ENCODE measurements at places on chromosomes 11 and 22. TPM values are rescaled to one million over a fixed set of nuclear protein-coding genes. Genes with fewer than 3 reads are reported as not detected.
A peak's percentile ranks its signal among the peaks of the same experiment; 100 is the strongest.

Gene KCNJ11
- 1.6 TPM for polyA plus RNA-seq

Gene LSP1
- 47.0 TPM for polyA plus RNA-seq

Gene CHEK2
- 17.1 TPM for polyA plus RNA-seq

Gene MMP12
- polyA plus RNA-seq, result 0.60 TPM

Gene HEPACAM
- not detected for polyA plus RNA-seq

Gene TMEM184B
- polyA plus RNA-seq, result 90.0 TPM

Gene GLB1L3
- not detected for polyA plus RNA-seq

GRCh38 chr11:74493791-74494630 lies 487 bp upstream of the LIPT2 start:
- no peak for DNase-seq

DNA sequence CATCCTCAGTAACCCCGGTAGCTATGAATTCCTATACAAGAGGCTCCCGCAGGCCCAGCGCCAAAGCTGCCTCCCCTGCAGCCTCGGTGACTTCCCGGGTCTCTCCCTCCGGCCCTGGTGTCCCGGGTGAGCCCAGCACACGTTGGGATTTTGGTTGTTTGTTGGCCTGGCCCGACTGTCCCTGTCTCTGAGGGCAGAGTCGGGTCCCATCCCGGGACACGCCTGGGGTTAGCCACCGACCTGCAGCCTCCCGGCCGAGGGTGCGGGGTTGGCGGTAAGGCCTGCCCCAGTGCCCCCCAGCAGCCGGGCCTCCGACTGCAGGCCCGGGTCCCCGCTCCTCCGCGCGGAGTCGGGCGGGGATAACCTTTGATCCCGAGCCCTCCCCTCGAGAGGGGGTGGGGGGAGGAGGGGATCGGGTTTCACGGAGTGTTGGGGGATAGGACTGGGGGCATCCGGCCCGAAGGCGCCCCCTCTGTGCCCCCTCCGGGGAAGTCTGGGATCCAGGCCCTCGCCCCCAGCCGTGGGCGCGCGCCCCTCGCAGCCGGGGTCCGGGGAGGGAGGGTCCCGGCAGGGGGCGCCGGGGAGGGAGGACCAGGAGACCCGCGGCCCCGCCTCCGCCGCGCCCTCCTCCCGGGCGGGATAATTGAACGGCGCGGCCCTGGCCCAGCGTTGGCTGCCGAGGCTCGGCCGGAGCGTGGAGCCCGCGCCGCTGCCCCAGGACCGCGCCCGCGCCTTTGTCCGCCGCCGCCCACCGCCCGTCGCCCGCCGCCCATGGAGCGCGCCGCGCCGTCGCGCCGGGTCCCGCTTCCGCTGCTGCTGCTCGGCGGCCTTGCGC lies at the start of gene FBLN1:
Gene FBLN1, plus strand, starts transcription at position 669 of the 835 bp plus-strand sequence. Its CDS starts 103 bp downstream, at position 772.
- DNase-seq, result peak; percentile 83

DNA sequence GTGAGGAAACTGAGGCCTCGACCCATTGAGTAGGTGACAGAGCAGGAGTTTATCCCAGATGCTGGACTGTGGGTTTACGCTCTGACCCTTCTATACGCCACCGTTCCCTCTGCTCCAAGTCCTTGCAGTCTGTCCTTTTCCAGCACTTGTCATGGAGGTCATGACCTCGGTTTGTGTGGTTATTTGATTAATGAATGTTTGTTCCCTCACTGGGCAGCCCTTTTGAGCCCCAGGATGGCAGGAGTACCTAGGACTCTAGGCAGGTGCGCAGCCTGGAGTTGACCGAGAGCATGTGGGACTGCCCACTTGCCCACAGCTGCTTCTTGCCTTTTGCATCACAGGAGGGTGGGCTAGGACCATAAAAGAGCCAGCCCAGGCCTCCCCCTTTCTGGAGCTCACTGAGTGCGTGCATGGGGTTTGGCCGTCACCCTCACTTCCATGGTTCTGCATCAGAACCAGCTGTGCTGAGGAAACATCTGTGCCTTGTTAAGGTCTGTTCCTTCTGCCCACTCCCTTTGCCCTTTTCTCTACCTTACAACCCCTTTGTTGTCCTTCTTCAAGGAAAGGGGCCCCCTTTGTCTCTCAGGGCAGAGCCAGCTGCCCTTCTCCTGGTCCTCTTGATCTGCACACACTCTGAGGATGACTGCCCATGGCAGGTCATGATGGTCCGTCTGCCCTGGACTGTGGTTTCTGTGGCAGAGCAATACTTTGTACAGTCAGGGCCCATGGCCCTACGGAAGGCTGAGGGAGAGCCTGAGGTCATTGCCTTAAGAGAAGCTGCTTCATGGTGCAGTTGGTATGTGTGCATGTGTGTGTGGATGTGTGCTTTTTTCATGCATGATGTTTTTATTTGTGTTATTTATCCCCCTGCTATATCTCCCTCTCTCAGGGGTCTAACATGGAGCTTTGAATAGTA lies 38.2 kb downstream of the BMAL1 start:
- DNase-seq, result no peak

GRCh38 chr11:134124660-134125451 lies 56.0 kb downstream of the JAM3 start:
- peak; percentile 61 for DNase-seq

DNA sequence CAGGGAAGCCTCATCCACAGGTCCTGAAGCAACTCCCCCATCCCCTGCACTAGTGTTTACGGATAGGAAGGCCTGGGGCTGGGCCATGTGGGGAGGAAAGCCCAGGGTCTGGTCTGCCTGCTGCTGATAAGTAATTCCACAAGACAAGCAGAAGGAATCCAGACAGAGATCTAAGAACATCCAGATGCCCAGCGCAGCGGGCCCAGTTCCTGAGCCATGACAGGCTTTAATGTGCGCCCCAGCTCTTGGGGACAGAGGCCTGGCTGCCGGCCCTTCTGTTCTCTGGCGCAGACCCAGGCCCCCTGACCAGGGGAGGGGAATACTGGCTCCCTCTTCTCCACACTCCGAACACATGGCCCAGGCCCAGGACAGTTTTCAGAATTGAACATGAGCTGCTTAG lies 28.8 kb upstream of the ETS1 start:
- peak; percentile 28 for DNase-seq

- DNase-seq, result no peak
These were observed 27.1 kb downstream of the CWF19L2 start for GRCh38 chr11:107430525-107430924.

DNA sequence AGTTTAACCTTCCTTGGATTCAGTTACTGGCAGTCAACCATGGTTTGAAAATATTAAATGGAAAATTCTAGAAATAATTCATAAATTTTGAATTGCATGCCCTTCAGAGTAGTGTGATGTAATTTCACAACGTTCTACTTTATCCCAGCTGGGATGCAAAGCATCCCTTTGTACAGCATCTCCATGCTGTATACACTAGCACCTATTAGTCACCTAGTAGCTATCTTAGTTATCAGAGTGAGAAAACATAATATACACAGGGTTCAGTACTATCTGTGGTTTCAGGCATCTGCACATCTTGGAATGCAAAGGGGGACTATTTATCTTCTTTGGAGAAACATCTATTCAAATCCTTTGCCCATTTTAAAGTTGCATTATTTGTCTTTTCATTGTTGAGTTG lies 30.8 kb downstream of the CBL start:
- no peak for DNase-seq

DNA sequence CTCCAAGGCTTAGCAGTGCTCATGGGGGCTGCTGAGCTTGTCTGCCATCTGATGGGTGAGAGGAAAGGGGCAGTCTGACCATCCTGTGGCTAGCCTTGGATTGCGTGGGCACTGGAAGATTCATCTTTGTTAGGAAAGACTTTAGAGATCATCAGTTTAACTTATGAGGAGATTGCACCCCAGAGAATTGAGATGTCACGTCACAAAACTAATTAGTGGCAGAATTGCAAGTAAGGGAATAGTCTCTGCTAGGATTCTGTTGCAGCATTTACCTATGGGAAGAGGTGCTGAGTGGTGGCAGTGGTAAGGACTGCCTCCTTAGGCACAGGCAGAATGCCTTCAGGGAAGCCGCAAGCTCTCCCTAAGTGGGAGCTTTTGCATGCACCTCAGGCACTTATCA lies 42.8 kb upstream of the HSPA8 start:
- DNase-seq, result no peak

- DNase-seq, result no peak
These were observed 5.8 kb upstream of the TUB start for GRCh38 chr11:8075119-8075726.

GRCh38 chr11:64243236-64243854 lies 2.5 kb downstream of the FKBP2 start:
- DNase-seq, result no peak

DNA sequence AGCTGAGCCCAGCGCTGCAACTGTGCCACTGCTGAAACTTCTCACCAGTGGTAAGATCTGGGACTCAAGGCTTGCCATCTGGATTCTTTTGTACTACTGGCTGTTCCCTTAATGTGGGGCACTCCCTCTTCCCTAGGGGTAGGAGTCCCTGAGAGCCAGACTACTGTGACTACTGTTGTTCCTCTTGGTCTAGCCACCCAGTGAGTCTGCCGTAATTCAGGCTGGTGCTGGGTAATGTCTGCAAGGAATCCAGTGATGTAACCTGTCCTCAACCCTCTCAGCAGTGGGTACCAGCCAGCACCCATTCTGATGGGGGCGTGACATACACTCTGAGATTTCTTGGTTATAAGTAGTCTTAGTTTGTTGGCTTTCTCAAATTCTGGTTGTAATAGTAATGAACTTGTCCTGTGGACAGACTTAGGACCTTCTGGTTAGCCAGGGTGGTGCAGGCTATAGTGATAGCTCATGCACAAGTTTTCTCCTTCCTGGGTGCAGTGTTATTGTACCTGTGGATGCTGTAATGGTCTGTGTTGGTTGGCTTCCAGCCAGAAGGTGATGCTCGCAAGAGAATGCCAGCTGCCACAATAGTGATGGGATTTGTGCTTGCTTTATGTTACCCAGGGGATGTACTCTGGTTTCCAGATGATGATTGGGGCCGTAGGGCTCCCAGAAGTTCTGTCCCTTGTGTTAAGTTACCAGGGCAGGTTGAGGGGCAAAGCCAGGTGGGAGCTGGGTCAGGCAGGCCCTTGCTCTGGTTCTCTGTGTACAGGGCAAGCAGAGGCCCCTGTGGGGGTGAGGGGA lies 65.5 kb downstream of the ARHGAP42 start:
- no peak for DNase-seq

DNA sequence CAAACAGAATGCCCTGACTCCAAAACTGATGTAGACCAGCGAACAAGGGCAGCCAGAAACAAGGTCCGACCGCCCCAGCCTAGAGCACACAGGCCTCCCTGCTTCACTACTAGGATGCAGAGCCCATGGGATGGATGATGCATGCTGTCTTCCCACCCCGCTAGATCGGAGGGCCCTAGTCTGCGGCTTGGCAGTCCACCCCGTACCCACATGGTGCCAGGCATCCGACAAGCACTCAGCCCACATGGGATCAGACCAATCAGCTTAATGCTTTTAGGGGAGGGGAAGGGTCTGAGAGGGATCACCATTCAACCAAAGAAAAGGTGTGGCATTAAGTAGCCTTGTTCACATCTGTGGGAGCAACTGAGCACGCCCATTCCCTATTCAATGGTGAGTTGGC lies 30.6 kb downstream of the PISD start:
- DNase-seq, result no peak

GRCh38 chr11:48020092-48020755 lies 39.9 kb downstream of the PTPRJ start:
- DNase-seq, result no peak

DNA sequence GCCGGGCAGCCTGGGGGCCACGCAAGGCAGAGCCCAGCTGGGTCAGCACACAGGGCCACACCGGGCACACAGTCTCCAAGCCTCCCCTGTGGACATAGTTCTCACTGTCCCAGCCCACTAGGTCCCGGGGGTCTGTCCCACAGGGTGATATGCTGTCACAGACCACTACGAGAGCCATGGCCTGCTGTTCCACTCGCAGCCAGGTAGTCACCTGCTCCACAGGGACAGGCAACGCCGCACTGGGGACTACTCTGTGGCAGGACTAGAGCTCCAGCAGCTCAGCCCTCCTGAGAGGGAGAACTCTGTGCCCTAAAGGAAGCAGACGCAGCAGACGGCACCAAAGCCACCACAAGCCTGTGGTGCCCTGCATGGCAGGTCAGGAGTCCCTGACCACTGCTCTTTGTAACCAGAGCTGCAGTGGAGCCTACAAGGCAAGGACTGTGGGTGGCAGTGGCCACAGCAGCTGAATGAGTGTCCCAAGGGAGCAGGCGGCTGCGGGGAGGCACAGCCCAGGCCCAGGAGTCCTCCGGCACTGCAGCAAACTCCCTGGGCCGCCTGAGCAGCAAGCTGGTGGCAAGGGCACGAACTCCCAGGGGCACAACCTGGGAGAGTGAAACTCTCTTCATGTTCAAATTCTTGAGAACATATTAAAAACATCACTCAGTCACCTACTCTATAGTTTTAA lies 171.2 kb upstream of the GRK3 start:
- no peak for DNase-seq

DNA sequence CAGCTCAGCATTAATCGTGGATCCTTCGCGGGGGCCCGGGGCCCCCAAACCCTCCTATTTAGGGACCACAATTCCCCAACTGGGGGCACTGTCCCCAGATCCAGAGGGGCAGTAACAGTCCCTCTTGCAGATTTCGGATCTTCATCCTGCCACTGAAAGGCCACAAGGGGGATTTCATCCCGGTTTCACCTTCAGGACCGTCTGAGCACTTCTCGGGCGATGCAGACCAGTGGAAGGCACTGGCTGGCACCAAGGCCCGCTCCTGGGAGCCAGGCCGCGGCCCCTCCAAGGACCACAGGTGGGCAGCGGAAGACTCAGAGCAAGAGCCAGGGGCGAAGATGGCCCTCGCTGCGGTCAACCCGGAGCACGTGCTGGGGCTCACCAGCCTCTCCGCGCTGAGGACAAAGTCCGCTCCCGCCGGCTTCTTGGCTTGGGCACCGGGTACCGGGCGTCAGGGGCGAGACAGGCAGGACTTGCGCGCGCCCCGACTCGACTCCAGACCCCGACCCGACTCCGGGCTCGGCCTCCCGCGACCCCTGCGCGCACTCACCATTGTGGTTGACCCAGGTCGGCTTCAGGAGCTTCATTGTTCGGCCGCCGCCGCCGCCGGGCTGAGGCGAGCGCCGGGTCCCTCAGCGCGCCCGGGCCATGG lies 517 bp downstream of the HIRA start:
- peak; percentile 80 for DNase-seq

GRCh38 chr11:32302826-32303225 lies 132.5 kb downstream of the WT1 start:
- DNase-seq, result no peak

- no peak for DNase-seq
These were observed 66.6 kb downstream of the MED15 start for GRCh38 chr22:20573833-20574615.

- DNase-seq, result peak; percentile 11
These were observed 23.3 kb upstream of the FAR1 start for GRCh38 chr11:13644997-13645687.

- peak; percentile 79 for DNase-seq
These were observed 47.1 kb downstream of the ADM start for GRCh38 chr11:10351765-10352641.

Data from hepatocyte (in vitro differentiated cells).